Stimulated activated CD8-positive, alpha-beta memory T cell treated with anti-CD3 and anti-CD28 coated beads, Interleukin-4, amount 100 ng/mL, for 24 hours (primary cell): ENCODE measurements at places on chromosomes 4 and X.

DNA sequence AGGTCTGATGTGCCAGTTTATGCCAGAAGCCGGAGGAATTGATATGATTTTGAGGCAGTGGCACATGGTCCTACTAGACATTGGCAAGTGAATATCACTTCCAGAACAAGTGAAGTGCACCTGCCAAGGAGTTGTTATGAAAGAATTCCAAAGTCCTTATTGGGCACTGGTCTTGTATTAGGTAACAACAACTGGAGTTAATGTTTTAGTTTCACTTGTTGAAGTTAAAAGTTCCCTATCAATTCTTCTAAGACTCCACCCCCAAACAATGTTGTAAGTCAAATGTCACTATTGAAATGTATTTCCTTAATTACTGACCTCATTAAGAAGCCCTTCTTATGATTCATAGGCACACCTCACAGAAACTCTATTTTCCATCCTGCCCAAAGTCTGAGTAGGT lies 3.1 kb downstream of the TET2 start:
- no peak for DNase-seq

DNA sequence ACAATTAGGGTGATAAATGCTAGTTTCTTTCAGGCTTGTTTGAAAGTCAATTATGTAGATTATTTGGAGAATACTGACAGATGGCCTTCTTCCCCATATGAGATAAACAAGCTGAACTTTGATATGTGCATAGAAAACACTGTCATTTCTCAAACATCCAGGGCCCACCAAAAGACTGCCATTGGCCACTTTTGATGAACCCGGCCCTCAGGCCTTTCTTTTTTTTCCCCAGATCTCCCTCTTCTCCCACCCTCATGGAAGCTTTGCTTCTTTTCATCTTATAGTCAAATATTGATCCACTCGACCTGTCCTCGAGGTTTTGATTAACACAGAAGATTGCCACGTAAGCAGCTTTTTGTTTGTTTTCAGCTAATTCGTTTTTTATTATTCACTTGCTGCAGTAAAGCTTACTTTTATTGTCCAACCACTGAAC lies 377.4 kb downstream of the SMARCA1 start:
- no peak for DNase-seq

- no peak for DNase-seq
Measured at GRCh38 chr4:152462047-152462446, 73.8 kb downstream of the FBXW7 start.

DNA sequence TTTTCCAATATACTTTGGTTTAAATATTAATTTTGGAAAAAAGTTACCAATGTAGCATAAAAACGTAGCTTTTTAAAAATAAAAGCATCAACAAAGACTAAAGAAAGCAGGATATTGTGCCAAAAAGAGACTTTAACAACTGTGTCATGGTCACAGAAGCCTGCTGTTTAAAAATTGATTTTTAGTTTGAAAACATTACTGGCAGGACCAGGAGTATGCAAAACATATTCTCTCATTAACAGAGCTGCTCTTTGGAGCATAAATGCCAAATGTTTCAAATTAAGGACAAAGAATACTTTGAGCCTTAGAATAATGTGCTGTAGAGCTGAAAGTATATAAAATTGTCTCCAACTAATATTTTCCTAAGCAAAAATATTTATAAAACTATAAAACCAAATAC lies 279.0 kb downstream of the ARAP2 start:
- DNase-seq, result no peak

DNA sequence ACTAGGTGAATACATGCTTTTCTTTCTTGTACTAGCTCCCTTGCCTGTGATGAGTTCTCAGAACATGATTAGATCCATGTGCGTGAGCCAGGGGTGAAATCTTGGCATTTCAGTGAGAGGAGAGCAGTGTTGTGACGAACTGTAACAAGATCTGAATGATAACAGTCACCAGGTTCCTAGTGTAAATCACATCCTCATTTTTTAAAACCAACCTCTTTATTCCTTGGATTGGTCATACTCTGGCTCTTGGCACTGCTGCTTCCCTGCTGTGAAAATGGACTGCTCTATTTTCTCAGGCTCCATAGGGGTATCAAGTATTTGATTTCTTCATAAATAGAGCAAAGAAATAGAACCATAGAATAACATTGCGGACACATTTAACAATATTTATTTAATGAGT lies 206.3 kb downstream of the SLC4A4 start:
- no peak for DNase-seq

- DNase-seq, result no peak
Measured at GRCh38 chrX:45850775-45851433, 650.2 kb upstream of the DIPK2B start.

DNA sequence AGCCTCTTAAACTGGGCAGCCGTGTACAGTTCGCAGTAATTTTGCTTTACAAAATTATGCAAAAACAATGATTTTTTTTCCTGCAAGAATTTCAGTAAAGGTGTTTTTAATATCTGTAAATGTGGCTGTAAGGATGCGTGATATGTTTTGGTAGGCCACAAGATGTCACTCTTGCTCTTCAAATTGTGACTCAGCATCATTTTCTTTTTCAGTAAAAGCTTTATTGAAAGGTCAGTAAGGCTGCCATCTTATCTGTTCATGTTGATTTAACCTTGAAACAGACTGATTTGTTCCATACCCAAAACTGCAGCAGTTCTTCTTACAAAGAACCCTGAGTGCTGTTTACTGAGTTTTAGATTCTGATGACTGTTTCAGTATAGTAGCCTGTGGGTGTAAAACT lies 39.9 kb downstream of the TXLNG start:
- no peak for DNase-seq

- DNase-seq, result no peak
Measured at GRCh38 chrX:12685541-12685940, 105.7 kb upstream of the PRPS2 start.

DNA sequence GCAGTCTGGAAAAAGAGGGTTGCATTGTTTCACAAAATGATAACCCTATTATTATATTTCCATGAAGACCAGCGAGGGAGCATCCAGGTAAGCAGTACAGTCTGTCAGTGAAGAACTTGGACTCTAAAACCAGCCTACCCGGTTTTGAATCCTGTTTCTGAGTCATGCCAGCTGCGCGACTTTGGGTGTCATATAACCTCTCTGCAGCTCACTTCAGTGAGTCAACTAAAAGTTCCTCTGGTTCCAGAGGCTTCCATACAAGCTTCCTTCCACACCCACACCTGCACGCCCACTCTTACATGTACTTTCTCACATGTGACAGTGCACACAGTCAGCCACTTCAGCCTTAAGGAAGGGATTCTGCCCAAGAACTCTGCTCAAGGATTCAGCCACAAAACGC lies 49.8 kb upstream of the PRPS2 start:
- DNase-seq, result no peak

- no peak for DNase-seq
Measured at GRCh38 chrX:68938244-68939004, 109.6 kb downstream of the EFNB1 start.
